ENCODE measurements at places on chromosomes 2 and 18.

GRCh38 chr2:238339395-238339780, 19.1 kb downstream of the TRAF3IP1 start:
- DNase-seq = no peak

GRCh38 chr2:215507136-215507535, 71.3 kb upstream of the FN1 start:
- DNase-seq = no peak

GRCh38 chr2:29799628-29800027, 121.8 kb downstream of the ALK start:
- no peak for DNase-seq

GRCh38 chr2:52369178-52369577, 1337.2 kb upstream of the NRXN1 start:
- no peak for DNase-seq

DNA sequence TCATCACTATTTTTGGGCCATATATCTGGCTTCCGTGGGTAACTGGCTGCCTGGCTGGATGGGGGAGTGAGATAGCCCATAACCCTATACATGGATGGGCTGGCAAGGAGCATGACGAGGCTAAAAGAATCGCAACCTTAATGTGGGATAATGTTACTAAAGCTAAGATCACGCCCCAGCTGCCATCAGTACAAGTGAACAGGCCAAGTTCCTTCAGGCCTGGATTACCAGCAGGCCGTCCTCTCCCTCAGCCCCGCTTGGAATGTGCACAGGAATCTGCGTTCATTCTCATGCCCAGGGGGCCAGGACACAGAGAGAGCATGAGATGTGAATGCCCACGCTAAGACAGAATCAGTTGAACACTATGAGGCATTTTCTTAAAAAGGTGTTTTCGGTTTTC, 34.7 kb downstream of the RMC1 start:
- DNase-seq = no peak

DNA sequence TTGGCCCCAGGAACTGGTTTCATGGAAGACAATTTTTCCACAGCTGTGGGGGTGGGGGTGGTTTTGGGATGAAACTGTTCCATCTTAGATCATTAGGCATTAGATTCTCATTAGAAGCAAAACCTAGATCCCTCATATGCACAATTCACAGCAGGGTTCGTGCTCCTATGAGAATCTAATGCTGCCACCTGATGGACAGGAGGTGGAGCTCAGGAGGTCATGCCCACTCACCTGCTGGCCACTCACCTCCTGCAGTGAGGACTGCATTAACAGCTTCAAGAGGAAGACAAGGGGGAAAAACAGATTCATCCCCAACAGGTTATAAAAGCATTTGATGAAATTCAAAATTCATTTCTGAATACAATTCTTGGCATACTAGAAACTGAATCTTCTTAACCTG, 38.5 kb downstream of the THAP4 start:
- no peak for DNase-seq

- DNase-seq = no peak
These were observed 273.6 kb downstream of the PAX3 start for GRCh38 chr2:222024932-222025880.

GRCh38 chr18:48066225-48066652, 135.8 kb upstream of the SMAD2 start:
- DNase-seq = no peak

GRCh38 chr2:86518481-86518880, 44.8 kb downstream of the CHMP3 start:
- no peak for DNase-seq

DNA sequence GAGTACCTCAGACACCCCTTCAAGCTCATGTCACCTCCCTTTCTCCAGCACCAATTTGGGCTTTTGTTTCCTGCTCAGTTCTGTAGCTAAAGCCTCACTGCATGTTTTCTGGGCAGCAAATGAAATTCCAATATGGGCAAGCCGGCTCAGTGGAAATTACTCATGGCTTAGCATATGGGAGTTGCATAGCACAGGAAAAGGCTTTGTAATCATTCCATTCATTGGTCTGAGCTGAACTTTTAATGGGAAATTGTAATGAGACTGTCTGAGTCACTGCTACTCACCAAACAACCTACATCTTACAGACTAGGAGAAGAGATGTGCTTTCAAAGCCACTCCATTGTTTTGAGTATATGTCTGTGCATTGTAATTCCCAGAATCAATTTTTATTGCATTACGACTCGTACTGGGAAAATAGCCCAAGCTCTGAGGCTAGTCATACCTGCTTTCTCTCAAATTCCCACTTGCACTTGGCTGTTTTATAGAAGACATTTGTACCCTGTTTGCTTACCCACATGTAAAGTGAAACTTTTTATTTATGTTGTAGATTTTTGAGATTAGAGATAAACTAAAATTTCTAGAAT, 139.5 kb upstream of the LRATD1 start:
- DNase-seq = no peak

DNA sequence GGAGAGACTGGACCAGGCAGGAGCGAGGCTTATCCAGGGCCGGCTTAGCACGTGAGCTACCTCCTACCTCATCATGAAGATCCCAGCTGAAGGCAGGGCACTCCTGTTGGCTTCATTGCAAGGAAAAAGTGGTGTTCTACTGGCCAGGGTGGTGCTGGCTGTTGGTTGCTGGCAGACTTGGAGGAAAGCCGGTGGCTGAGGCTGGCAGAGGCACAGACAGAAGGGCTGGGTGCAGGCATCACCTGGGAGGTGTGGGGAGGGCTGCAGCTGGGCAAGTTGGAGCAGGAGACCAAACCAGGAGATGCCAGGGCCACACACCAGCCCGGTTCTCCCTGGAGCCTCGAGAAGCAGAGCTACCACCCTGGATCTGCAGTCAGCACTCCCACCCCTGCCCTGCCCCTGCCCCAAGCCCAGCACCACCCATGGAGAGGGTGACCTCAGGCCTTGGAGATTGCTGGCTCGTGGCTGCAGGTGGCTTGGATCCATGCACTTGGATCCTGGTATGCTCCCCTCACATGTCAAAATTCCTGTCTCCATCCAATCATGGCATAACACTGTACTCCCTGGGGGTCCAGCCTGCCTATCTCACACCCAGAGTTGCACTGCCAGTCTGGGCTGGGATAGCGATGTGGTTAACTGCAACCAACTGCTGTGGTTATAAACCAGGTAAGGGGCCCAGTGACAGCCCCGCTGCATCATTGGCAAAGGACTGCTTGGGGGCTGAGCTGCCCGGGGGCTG, 49.7 kb downstream of the GLI2 start:
- no peak for DNase-seq

GRCh38 chr2:178542161-178542560, 61.9 kb downstream of the PLEKHA3 start:
- no peak for DNase-seq

DNA sequence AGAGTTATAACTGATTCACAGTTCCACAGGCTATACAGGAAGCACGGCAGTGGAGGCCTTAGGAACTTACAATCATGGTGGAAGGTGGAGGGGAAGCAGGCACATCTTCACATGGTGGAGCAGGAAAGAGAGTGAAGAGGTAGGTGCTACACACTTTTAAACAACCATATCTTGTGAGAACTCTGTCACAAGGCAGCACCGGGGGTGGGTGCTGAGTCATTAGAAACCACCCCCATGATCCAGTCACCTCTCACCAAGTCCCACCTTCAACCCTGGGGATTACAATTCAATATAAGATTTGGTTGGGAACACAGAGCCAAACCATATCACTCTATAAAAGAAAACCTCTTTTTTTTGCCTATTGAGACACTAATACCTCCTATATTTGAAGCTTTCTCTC, 1108.5 kb upstream of the CDH2 start:
- DNase-seq = no peak

DNA sequence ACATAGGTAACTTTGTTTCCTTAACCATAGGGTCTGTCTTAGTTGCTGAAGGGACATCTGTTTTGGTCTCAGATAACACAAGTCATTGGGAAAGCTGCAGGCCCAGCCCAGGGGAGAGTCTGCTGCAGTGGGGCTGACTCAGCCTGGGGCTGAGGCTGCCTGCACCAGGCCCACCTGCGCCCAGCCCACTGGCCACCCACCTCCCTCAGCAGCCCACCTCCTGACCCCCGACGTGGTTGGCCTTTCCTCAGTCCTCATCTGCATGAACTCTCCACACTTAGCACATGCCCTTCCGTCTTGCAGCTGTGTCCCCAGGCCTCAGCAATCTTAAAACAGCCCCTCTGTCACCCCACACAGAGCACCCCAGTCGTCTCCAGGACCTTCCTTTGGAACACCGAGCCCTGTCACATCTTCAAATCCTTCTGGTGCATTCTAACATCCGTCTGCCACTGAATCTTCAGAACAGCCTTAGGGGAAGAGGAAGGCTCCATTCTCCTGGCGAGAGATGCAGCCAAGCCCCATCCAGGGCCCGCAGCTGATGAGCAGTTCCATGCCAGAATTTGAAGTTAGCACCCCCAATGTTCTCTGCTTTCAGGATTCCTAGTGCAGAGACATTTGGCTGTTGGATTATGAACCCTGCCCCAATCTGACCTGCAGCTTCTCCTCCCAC, 231.4 kb downstream of the SEPTIN10 start:
- DNase-seq = no peak

DNA sequence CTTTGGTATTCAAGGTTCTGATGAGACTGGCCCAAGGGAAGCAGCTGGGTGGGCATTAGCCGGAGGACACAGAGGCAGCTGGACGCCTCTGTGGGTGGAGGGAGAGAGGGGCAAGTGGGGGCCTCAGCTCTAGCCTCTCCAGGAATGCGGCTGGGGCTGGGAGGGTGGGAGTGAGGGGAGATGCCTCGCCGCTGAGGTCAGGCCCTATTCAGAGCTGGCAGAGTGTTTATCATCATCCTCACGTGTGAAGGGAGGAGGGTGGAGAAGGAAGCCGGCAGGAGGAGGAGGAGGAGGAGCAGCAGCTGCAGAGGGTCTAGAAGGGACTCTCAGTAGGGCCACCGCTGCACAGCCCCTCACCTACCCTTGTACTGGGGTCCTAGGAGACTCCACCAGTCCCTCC, 43.1 kb downstream of the TNS1 start:
- no peak for DNase-seq

GRCh38 chr18:45780568-45780967, 44.9 kb upstream of the SIGLEC15 start:
- DNase-seq = no peak

GRCh38 chr2:152441961-152442360, 107.0 kb downstream of the FMNL2 start:
- DNase-seq = no peak

- DNase-seq = no peak
These were observed 249.8 kb downstream of the TXNL1 start for GRCh38 chr18:56388571-56388970.

- no peak for DNase-seq
These were observed 7.1 kb downstream of the ZNF407 start for GRCh38 chr18:74604774-74605173.

GRCh38 chr2:157439824-157440186, 4.1 kb downstream of the CYTIP start:
- DNase-seq = no peak

- DNase-seq = no peak
These were observed 57.2 kb downstream of the CDC42EP3 start for GRCh38 chr2:37614061-37614738.

DNA sequence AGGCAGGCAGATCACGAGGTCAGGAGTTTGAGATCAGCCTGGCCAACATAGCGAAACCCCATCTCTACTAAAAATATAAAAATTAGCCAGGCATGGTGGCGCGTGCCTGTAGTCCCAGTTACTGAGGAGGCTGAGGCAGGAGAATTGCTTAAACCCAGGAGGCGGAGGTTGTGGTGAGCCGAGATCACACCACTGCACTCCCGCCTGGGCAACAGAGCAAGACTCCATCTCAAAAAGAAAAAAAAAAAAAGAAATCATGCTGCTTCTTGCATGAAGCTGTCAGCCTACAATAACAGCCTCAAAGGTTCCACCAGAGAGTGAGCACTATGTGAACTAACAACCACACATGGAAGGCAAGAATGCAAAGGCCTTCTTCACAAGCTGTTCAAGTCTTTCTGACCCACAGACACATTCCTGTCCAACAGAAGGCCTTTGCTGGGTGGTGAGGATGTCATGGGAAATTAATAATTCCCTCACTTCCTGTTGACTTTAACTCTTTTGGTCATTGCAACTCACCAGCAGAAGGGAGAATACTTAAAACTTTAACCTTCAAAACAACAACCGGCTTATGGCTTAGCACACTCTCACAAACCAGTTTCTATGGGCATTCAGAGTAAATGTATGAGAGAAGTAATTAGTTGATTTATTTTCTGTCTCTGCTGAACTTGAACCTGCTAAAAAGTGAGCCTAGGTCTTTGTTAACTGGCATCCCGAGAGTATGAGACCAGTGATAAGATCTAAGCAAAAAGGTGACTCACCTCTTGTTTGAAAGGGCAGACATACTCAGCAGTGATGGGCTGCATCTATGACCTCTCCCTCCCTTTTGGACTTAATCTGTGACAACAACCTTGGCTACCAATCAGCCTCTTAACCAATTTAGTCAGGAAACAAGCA, 11.8 kb downstream of the PLEKHM3 start:
- no peak for DNase-seq

- DNase-seq = no peak
These were observed 25.9 kb upstream of the SULT1C4 start for GRCh38 chr2:108351889-108352288.

DNA sequence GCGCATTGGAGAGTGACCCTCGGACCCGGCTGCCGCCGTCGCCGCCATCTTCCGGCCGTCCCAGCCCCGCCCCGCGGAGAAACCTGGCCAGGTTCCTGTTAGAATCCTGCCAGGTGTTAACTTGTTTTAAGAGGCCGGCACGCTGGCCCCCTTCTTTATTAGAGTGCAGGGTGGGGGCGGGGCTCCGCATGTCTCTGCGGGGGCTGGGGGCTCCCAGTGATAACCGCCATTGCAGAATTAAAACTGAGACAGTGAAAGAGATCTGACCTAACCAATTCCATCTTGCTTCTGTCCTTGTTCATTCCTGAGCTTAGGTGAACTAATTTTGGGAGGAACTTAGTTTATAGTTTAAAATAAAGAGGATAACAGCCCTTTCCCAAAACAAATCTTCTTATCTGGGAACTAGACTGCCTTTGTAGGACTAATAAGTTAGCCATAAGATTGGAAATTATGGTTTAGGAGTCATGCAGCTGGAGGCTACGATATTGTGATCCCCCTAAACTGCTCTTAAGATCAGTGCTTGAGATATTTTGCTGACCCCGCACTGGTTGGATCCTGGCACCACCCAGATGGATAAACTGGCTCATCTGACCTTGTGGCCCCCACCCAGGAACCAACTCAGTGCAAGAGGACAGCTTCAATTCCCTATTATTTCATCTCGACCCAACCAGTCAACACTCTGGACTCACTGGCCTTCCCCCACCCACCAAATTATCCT, 543 bp upstream of the STARD7 start:
- DNase-seq = no peak

DNA sequence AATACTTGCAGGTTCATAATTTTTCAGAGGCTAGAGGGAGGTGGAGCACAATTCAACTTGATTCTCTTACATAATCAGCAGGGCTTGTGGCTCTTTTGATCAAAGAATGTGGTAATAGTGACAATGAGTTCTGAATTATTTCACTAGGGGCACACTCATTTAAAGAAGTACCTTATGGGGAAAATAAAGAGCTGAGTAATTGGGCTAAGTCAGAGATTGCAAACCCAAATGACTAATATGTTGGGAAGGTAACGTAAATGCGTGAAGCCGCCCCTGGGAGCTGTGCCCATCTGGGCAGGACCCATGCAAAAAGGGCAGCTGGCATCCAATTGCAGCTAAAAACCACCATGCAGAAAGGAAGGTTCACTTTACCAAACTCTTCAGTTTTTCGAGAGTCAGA, 35.3 kb downstream of the NCKAP5 start:
- DNase-seq = no peak
